Left renal pelvis (tissue), 4 donors: ENCODE measurements at places on chromosomes 13 and 19. TPM values are rescaled to one million over a fixed set of nuclear protein-coding genes. Genes with fewer than 3 reads are reported as not detected.

Gene ZNF677
- 48.5 TPM for polyA plus RNA-seq

Gene C5AR1
- 3.8 TPM for polyA plus RNA-seq

Gene DNM2
- 118 TPM for polyA plus RNA-seq

Gene SULT2A1
- not detected for polyA plus RNA-seq

Gene CGB8
- polyA plus RNA-seq, result not detected

Gene TEX29
- polyA plus RNA-seq, result 0.48 TPM

Gene NRTN
- 3.4 TPM for polyA plus RNA-seq

Gene DHPS
- polyA plus RNA-seq, result 77.8 TPM

Gene KLK14
- polyA plus RNA-seq, result 0.14 TPM

Gene FUT6
- polyA plus RNA-seq, result 0.25 TPM

Gene LGALS14
- polyA plus RNA-seq, result not detected

Gene ZNF844
- 30.6 TPM for polyA plus RNA-seq

Gene DMPK
- polyA plus RNA-seq, result 48.7 TPM

Gene FCHO1
- 2.0 TPM for polyA plus RNA-seq

Gene GMIP
- 2.9 TPM for polyA plus RNA-seq

Gene PABPC3
- 1.1 TPM for polyA plus RNA-seq

Gene CBLC
- polyA plus RNA-seq, result 7.8 TPM

Gene POSTN
- 5,755 TPM for polyA plus RNA-seq

Gene CSNK1G2
- 45.6 TPM for polyA plus RNA-seq

Gene ATP4A
- polyA plus RNA-seq, result not detected

Gene TJP3
- 7.3 TPM for polyA plus RNA-seq

Gene RPL18
- polyA plus RNA-seq, result 1,349 TPM

Gene HSD17B14
- 38.2 TPM for polyA plus RNA-seq
